Esophagus squamous epithelium (tissue), 5 donors: ENCODE measurements at places on chromosomes 11 and 22.

GRCh38 chr11:65524014-65524740 is 706 bp upstream of the SCYL1 start:
- no peak for DNase-seq

GRCh38 chr11:78427615-78428265 is 10.1 kb upstream of the GAB2 start:
- DNase-seq, result no peak

GRCh38 chr11:8777907-8778767 is 95.5 kb downstream of the RPL27A start:
- no peak for DNase-seq

DNA sequence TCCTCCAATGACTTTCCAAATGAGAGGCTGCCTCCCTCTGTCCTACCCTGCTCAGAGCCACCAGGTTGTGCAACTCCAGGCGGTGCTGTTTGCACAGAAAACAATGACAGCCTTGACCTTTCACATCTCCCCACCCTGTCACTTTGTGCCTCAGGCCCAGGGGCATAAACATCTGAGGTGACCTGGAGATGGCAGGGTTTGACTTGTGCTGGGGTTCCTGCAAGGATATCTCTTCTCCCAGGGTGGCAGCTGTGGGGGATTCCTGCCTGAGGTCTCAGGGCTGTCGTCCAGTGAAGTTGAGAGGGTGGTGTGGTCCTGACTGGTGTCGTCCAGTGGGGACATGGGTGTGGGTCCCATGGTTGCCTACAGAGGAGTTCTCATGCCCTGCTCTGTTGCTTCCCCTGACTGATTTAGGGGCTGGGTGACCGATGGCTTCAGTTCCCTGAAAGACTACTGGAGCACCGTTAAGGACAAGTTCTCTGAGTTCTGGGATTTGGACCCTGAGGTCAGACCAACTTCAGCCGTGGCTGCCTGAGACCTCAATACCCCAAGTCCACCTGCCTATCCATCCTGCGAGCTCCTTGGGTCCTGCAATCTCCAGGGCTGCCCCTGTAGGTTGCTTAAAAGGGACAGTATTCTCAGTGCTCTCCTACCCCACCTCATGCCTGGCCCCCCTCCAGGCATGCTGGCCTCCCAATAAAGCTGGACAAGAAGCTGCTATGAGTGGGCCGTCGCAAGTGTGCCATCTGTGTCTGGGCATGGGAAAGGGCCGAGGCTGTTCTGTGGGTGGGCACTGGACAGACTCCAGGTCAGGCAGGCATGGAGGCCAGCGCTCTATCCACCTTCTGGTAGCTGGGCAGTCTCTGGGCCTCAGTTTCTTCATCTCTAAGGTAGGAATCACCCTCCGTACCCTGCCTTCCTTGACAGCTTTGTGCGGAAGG is 2.9 kb downstream of the APOC3 start:
- DNase-seq, result no peak

DNA sequence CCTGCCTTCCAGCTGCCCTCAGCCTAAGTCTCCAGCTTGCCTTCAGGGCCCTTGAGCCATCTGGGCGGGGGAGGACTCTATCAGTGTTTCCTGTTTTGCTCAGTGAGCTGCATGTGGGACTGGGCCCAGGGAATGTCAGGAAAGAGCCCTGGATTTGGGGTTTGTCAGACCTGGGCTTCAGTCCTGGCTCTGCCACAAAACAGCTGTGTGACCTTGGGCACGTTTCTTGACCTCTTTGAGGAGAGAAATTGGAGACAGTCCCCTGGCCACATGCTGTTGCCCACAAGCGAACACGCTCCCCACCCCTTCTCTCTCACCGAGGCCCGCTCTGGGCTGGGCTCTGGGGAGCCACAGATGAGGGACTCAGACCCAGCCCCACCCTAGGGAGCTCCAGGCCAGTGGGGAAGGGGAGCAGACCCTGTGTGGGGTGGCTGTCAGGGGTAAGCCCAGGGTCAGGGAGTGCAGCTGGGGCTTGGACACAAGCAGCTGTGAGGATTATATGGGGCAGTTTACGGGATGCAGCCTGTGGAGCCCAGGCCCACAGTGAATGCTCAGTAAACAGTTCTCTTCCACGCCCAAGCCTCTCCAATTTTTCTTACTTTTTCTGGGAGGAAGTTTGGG is 12.3 kb downstream of the MYO7A start:
- DNase-seq, result no peak

DNA sequence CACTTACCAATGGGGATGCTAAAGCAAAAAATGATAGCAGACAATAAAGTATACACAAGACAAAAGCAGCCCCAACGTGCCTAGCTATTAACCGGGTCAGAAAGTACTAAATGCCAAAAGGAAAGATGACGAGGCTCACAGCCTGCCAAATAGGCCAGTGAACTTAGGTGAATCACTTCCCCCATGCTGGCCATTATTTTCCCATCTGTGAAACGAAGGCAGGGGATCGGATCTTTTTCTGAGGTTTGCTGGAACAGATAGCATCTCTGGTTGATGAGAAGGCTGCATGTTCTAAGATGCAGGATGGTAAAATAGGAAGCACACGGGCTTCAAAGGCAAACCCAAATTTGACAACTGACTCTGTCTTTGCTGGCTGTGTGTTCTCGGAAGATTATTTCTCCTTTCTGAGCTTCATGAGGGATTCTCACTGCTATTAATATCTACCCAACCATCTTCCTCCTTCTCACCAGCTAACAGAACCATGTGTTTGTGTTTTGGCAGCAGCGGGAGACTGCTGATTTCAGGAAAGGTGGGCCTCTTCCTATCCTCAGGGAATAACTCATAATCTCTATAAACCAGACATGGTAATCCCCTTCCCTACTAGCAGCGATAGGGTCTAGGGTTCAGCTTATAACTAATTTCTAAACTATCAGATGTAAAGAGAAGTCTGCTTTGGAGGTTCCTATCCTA is 390.7 kb downstream of the LARGE1 start:
- DNase-seq, result no peak

DNA sequence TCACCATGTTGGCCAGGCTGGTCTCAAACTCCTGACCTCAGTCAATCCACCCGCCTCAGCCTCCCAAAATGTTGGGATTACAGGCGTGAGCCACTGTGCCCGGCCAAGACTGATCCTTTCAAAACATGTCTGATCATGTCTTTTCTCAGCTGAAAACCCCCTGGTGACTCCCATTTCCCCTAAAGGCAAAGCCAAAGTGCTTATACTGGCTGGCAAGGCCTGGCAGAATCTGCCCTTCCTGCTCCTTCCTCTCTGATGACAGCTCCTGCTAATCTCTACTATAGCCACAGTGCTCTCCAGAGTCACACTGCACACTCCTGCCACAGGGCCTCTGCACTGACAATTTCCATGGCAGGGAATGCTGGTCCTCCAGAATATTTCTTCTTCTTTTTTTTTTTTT is 2.6 kb upstream of the MCHR1 start:
- DNase-seq, result no peak

- DNase-seq, result no peak
Measured at GRCh38 chr11:111601636-111601978, 642 bp upstream of the SIK2 start.

GRCh38 chr11:8691601-8692000 is 9.0 kb downstream of the RPL27A start:
- DNase-seq, result no peak

DNA sequence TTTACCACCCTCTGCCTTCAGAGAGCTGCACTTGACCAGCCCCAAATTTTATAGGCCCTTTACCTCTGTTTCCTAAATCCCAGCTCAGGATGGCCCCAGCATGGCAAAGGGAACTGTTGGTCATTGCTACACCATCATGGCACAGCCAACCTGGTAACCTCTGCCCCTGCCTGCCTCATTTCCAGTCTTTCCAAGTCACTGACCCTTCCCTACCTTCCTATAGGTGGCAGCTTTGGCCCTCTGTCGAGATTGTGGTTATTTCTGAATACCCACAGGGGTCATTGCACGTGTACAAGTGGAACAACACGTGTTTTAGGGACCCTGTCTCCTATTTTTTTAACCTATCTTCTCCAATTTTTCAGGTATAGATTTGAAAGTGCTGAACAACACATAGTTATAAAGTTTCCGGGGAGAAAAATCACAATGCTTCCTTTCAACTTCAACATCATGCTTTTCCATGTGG is 2.8 kb downstream of the GALNT18 start:
- no peak for DNase-seq

- no peak for DNase-seq
Measured at GRCh38 chr11:57644748-57645688, 4.7 kb downstream of the YPEL4 start.

- no peak for DNase-seq
Measured at GRCh38 chr22:24594569-24595120, 1.8 kb upstream of the LRRC75B start.

DNA sequence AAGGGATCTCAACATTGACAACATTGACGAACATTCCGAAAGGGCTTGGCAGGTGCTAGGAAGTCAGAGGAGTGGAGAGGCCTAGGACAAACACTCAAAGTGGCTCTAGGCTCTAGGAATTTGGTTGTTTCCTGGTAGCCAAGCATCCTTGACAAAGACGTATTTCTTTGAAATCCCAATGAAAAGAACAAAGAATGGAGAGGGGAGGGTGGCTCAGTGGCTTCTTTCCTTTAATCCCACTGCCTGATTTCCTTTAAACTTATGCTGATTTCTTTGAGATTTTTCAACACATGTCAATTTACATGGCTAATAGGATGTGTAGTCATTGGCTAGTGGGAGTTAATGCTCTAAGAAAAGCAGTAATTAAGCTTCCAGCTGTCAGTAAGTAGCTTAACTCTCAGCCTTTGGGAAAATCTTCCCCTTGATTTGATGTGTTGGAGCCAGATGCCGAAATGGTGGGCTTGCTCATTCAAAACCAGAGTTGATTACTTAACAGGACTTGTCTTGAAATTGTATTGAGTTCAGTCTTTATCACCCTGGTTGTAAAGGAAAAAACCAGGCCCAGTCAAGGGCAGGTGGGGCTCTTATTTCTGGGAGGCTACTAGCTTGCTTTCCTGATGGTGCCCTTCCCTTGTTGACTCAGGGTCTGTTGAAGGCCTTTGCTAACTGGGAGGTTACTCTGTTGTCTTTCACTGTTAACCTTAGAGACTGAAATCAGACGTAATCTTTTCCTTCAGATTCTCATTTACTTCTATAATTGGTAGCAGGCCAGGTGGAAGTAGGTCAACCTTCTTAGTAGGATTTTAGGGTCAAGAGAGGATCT is 44.6 kb upstream of the SORL1-AS1 start:
- no peak for DNase-seq

- DNase-seq, result no peak
Measured at GRCh38 chr11:33633251-33634003, 67.2 kb downstream of the C11orf91 start.

DNA sequence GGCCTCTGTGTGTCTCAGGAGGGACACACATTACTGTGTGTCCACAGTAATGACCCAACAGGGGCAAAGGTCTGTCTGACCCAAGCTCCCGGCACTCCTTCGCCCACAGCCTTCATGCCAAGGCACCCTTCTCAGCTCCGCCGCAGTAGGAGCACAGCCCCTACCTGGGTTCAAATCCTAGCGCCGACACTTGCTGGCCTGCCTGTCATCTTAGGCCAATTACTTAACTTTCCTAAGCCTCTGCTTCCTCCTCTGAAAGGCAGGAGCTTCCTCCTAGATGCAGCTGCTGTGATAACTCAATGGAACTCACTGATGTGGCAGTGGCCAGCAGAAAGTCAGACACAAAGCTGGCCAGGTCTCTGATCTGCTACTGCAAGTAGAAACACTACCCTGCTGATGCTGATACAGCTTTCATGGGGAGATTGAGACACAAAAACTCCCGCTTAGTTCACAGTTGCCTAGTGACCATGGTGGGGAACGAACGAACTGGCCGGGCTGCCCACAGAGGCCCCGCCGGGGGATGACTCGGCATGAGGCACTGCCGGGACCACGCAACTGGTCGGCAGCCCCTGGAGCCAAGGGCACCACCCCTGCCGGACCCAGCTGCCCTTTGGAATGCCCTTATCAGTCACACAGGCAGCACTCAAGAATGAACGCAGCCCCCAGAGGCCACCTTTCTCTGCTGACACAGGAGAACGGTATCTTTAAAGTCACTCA is 8.1 kb downstream of the EHD1 start:
- no peak for DNase-seq

GRCh38 chr22:27718186-27719035 is 83.1 kb downstream of the MN1 start:
- no peak for DNase-seq

- DNase-seq, result no peak
Measured at GRCh38 chr11:123452794-123453193, 22.7 kb downstream of the GRAMD1B start.

- no peak for DNase-seq
Measured at GRCh38 chr11:67406969-67407687, 3.2 kb downstream of the TBC1D10C start.

GRCh38 chr11:57323855-57324153 is 948 bp downstream of the TNKS1BP1 start:
- DNase-seq, result no peak

DNA sequence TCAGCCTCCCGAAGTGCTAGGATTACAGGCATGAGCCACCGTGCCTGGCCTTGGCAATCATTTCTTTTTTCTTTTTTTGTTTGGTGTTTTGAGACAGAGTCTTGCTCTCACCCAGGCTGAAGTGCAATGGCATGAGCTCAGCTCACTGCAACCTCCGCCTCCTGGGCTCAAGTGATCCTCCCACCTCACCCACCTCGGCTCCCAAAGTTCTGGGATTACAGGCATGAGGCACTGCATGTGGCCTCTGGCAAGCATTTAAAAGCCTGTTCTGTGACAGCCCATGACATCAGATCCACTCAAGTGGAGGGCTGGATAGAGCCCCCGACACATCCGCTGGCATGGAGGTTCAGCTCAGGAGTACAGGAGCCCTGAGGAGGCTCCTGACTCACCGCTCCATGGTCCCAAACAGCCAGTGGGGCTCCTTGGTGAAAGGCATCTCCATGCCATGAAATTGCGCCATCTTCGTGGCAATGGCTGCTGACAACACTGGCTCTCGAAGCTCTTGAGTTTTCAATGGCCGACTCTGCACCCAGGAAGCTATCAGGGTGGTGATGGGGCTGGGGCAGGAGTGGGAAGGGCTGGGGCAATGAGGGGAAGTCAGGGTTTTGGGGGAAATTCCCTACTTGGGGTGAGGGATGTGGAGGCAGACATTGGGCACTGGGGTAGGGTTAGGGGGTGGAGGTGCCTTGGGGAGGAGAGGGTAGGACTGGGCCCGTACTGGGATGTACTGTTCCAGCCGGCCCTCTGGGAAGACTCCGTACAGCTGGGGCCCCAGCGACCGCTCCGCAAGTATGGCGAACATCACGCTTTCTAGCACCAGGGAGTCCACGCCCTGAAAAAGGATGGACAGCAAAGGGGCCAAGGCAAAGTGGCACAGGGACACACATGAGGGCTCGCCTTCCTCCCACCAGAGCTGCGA is 1.4 kb downstream of the CHKB start:
- no peak for DNase-seq

DNA sequence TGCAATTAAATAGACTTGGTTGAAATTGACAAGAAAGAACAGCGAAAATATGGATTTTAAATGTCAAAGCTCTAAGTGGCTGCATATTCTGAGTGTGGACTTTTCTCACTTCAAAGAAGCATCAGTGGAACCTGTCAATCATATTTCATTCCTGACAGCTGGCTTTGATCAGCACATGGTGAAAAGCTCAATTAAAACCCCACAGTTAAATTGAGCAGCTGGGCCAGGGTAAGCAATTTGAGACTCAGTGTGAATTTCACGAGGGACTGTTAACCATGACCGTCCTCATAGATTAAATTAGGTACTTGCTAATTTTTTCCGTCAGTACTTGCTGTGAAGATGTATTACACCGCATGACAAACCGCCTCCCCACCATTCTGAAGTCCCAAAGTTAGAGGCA is 11.0 kb upstream of the OR10D3 start:
- DNase-seq, result no peak

GRCh38 chr11:25536289-25536688 is 795.6 kb upstream of the ANO3 start:
- no peak for DNase-seq
